Stromal cell of bone marrow (primary cell): ENCODE measurements at places on chromosomes 7 and 10.

- DNase-seq, result no peak
Observed at GRCh38 chr10:71053169-71053895, 159.0 kb upstream of the UNC5B start.

DNA sequence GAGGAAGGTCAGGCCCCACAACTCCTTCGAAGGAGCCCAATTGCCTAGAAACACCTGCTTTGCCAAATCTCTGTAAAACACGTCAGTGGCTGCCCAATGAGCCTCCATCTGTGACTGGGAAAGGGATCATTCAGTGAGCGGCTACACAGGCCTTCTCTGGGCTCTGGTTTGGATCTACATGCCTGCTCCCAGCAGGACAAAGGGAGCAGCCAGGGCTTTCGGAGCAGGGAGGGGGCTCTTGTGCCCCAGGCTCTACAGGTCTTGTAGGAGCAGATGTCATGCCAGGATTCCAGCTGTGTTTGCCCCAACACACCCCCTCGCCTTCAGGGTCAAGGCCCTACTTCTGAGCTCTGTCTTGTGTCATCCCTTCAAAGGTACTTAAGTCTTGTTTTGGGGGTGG, 73.5 kb downstream of the CLEC2L start:
- DNase-seq, result no peak

DNA sequence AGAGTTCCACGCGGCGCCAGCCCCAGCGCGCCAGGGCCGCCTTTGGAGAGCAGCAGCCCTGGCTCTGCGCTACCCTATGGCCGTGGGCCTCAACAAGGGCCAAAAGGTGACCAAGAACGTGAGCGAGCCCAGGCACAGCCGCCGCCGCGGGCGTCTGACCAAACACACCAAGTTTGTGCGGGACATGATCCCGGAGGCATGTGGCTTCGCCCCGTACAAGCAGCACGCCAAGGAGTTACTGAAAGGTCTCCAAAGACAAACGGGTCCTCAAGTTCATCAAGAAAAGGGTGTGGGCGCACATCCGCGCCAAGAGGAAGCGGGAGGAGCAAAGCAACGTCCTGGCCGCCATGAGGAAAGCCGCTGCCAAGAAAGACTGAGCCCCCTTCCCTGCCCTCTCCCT, 144.1 kb downstream of the SRPK2 start:
- DNase-seq, result no peak

GRCh38 chr10:101932183-101932582, 88.6 kb upstream of the KCNIP2 start:
- DNase-seq, result no peak
